Ecto neural progenitor cell (in vitro differentiated cells): ENCODE measurements at places on chromosomes 7 and 10.

DNA sequence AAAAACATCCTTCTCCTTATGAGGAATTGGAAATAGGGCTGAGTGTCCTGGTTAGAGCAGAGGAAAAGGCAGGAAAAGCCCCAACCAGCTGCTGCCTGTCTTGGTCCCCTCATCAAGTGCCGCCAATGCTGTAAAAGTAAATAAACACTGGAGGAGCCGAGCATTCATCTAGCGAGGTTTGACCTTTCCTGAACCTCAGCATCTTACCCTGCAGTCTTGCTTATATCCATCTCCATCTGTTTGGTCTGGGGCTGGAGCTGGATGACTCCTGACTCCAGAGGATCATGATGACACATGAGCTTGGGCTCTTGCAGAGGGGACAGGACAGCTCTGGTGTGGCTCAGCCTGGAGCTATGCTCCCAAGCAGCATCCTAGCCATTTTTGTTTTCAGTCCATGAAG lies 501.1 kb downstream of the TNS3 start:
- DNase-seq: no peak

DNA sequence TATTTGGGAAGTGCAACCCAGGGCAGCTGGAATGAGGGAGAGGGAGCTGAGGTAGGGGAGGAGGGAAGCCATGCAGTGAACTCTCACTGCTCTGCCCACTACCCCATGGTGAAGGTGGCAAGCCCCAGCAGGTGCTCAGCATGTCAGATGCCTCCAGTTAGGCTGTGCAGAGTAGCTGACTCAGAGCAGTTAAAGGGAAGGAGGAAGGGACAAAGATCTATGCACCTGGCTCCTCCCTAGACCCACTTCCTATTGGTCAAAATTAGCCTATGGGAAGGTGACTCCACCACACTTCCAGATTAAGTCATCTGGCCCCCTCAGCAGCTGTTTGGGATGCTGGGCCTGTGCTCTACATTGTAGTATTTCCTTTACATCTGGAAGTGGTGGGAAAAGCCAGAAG lies 125.7 kb upstream of the MTPN start:
- DNase-seq: no peak

DNA sequence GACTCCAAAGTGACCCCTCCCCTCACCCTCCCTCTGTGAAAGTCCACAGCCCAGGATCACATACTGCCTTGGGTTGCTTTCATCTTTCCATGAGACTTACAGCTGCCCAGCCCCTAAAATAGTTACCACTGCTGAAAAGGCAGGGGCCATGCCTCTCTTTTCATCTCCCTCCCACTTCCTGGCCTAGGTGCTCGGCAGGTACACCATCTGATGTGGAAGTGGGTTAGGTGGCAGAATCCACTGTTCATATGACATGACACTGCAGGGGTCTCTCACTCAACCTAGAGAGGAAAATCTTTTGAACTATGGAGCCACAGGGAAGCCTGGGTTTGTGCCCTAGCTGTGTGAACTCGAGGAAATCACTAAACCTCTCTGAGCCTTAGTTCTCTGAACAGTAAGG lies 38.8 kb upstream of the ADO start:
- no peak for DNase-seq

- no peak for DNase-seq
Measured at GRCh38 chr7:96287559-96287958, 34.3 kb downstream of the SLC25A13 start.

- DNase-seq: no peak
Measured at GRCh38 chr10:67784474-67784873, 53.5 kb downstream of the DNAJC12 start.
